Stimulated activated CD4-positive, alpha-beta T cell treated with anti-CD3 and anti-CD28 coated beads, Interleukin-15, amount 100 ng/mL, for 1 hour (primary cell): ENCODE measurements at places on chromosomes 2 and 18.

- no peak for DNase-seq
Observed at GRCh38 chr2:45567974-45568789, 42.9 kb downstream of the SRBD1 start.

- DNase-seq: no peak
Observed at GRCh38 chr2:235496239-235496621, 2.4 kb downstream of the AGAP1 start.

GRCh38 chr2:236852977-236853374, 232.7 kb upstream of the COPS8 start:
- no peak for DNase-seq

DNA sequence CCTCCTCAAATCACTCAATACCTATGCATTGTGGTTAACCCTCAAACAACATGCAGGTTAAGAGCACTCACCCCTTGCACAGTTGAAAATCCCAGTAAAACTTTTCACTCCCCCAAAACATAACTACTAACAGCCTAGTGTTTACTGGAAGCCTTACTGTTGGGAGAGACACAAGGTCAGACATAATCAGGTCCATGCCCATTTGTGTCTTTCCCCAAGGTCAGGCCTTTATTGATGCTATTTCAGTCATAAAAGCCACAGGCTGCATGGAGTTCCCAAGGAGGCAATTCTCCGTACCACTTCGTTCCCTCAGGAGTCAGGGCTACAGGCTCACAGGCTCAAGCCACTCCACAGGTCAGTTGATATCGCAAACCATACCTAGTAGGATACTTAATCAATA, 180.2 kb downstream of the NCK2 start:
- no peak for DNase-seq

DNA sequence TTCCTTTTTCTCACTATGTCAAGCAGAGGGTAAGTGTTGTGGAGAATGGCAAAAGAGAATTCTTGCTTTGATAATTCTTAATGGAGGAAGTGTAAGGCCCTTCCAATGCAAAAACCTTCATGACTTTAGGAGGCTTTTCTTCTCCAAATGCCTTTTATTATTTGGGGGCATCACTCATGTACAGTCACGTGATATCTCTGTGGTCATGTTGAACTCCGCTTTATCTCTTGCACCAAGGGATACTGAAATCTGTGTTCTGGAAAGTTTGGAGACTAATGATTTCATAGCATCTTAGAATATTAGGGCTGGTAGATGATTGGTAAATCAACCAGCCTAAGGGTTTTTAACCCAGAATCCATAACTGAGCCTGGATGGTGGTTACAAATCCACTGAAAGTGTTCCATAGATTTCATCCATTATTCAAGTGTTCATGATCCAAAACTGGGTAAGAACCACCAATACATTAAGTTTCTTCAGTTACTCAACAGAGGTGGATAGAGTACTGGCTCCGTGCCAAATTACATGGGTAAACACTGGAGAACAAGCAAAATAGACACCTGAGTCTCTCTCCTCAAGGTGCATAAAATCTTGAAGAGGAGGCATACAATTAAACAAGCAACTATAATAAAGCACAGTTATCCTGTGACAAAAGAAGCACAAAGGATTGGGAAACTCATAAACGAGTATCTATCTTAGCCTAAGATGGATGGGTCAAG, 169.6 kb upstream of the EPHA4 start:
- DNase-seq: no peak

GRCh38 chr2:64934530-64934929, 54.7 kb upstream of the SLC1A4 start:
- no peak for DNase-seq

DNA sequence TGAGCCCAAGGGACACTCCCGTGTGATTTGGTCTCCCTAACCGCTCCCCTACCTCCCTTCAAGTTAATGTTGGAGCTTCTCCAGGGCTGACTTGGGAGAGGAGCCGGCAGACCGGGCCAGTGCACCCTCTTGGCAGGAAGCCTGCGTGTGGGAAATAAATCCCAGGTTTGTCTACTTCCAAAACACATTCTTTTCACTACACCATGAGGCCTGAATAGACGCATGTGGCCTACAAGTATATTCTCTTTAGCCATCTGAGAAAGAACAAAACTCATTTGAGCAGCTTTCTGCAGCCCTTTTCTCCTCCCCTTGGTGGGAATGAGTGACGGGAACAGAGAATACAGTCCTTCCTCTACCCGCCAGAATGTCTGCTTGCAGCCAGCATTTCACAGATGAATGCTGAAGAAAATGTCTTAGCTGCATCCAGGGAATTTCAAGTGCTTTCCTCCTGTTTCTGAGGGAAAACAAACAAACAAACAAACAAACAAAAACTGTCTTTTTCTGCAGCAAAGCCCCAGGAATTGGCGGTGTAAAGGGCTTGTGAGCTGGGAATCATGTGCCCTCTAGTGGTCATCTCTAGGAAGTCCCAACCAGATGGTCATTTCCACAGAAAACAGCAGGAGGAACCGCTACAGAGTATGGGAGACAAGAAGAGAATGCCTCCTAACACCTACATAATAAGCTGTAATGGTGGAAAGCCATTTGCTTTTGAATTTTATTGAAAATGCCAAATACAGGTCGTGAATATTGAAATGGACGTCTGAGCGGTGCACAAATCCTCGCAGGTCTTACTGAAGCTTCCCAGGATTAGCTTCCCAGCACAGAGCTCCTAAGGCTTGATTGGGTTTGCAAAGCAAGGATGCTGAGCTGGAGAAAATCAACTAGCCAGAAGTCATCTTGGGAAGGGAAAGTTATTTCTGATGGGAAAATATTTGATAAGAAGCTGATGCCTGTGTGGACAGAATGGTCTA, 41.2 kb upstream of the DAPL1 start:
- no peak for DNase-seq

DNA sequence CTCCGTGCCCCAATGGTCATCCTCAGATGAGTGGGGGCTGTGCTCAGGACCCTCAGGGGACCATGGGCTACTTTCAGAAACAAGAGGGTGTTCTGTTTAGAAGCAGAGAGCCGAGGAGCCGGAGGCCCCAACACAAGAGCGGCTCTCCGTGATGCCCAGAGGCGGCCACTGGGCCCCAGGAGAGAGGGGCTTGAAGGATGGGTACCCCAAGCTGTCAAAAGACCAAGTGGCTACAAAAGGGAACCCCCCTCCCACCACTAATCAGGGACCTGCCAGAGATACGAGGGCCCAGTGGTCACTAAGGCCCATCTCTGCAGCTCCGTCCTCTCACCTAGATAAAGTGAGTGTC, 93.6 kb downstream of the HDAC4 start:
- DNase-seq: no peak

DNA sequence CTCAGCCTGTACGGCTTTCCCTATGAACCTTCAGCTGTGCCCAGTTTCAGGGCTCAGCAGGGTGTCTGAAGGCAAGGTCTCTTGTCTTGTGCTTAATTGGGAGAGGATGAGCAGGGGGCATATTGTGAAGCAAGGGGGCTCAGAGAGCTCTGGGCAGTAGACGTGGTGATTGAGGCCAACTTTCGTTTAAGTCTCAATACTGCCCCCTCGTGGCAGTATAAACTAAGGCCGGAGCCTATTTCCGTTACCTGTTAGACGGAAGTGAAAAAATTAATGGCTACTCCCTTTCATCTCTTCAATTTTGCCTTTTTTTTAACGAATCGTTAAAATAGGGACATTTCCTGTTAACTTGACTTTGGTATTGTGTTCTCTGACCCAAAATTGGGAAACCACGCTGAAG, 193.4 kb downstream of the TDRD15 start:
- DNase-seq: no peak

- DNase-seq: no peak
Observed at GRCh38 chr2:136112317-136113208, 5.4 kb downstream of the CXCR4 start.

DNA sequence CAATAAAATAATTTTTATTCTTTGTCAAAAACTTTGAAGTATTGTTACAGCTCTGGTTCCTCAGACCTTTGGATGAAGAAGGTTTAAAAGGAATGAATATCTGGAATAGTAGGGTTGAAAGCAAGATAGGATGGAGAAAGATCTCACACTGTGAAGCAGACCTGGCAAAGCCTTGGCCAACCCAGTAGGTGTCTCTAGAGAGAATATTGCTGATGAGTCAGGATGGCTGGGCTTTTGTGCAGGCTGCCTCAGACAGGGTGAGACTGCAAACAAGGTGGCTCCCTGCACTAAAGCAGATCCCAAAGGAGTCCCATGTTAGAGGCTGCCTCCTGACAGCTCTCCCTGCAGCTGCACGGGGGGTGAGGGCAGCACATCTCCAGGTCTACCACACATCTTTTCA, 226.0 kb upstream of the ITGA4 start:
- DNase-seq: no peak

- DNase-seq: no peak
Observed at GRCh38 chr2:85709401-85709811, 15.2 kb downstream of the GNLY start.

DNA sequence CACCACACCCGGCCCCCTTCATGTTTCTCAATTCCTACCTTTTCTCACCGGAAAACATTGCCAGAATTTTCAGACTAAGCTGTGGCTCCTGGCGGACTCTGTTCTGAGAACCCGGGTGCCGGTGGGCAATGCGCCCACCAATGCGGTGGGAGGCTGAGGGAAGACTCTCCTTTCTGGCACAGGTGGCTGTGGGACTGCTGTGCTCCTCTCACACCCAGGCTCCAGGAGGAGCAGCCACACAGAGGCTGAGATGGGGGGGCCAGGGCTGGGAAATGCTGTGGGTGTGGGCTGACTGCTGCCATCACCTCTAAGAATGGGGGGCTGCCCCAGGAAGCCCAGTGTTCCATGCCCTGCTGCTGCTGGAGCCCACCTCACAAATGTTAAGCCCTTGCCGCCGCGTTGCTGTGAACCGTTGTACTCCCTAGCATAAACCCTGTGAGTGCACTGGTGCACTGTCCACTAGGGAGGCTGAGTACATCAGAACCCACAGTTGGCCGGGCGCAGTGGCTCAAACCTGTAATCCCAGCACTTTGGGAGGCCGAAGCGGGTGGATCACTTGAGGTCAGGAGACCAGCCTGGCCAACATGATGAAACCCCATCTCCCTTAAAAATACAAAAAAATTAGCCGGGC, 152.6 kb downstream of the LDLRAD4 start:
- no peak for DNase-seq

DNA sequence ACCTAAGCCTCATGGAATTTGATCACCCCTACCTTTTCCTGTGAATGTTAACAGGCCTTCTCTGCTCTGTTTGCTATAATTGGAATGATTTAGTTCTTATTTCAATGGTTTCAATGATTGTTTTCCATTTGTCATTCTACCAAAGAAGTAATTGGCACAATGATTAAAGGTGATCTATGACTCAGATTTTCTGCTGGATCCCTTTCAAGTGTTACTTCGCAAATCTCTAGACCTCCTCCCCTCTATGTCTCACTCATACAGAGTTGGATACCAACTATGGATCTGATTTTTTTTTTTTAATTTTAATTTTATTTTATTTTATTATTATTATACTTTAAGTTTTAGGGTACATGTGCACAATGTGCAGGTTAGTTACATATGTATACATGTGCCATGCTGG, 29.6 kb upstream of the FAM117B start:
- no peak for DNase-seq

- DNase-seq: no peak
Observed at GRCh38 chr2:25222477-25223121, 54.2 kb upstream of the POMC start.

GRCh38 chr2:145906354-145906753, 1386.4 kb upstream of the ZEB2 start:
- no peak for DNase-seq

DNA sequence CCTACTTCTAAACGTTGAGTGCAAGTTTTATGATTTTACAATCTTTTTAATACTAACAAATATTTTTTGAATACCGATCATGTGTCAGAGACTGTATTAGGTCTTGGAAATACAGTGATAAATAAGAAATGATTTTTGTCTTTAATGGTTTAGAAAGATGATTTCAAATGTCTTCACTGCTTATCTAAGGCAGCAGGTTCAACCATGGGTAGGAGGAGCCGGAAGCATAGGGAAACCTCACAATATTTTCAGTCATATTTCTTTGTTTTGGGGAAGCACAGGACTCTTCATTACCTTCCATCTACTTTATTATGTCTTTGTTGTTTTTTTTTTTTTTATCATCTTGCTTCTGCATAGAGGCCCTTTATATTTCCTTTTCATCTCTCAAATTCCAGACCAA, 165.2 kb upstream of the EPC2 start:
- no peak for DNase-seq

DNA sequence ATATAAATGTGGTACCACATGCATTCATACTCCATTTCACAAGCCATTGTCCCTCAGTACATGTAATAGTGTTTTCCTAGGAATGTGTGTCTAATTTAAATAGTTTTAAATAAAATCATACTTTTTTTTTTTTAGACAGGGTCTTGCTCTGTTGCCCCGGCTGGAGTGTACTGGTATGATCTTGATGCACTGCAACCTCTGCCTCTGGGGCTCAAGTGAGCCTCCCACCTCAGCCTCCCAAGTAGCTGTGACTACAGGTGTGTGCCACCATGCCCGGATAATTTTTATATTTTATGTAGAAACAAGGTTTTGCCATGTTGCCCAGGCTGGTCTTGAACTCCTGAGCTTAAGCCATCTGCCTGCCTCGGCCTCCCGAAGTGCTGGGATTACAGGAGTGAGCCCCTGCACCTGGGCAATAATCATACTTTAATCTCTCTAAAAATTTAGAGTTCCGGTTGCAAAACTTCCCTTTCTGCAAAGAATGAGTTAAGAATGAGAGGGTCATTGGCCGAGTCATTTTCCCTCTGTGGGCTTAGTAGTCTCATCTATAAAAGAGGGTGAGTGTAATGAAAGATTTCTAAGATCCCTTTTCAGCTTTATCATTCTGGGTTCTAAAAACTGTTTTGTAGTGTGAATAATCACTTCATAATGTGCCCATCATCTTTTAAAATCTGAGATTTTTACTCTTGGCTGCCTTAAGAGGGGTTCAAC, 116.0 kb upstream of the PELI1 start:
- no peak for DNase-seq

- DNase-seq: no peak
Observed at GRCh38 chr2:188576651-188577050, 285.0 kb downstream of the GULP1 start.

- no peak for DNase-seq
Observed at GRCh38 chr2:189683348-189683747, 8.9 kb downstream of the ANKAR start.

DNA sequence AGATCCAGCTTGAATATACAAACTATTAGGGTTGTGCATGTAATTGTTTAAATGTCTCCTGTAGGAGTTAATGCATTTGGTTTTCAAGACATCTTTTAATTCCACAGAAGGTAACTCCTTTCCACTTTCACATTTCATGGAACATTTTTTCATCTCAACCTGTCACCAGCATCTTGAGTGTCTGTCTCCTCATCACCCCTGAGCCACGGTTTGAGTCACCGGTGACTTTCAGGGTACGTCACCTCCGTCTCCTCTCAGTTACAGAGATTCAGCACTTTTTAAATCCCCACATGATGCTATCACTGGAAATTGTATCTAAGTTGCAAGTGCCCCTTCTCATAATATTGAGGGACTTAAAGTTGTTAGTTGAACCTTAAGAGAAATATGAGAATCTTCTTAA, 25.3 kb downstream of the GPR55 start:
- DNase-seq: no peak

GRCh38 chr2:9002637-9003365, 683 bp downstream of the MBOAT2 start:
- DNase-seq: no peak

- no peak for DNase-seq
Observed at GRCh38 chr2:171084128-171084527, 76.6 kb downstream of the TLK1 start.

GRCh38 chr18:38406607-38407006, 841.0 kb upstream of the CELF4 start:
- DNase-seq: no peak

GRCh38 chr2:74026687-74027241, 42.1 kb downstream of the TET3 start:
- no peak for DNase-seq

- no peak for DNase-seq
Observed at GRCh38 chr18:7370375-7370774, 139.5 kb downstream of the LRRC30 start.
